ENCODE measurements at places on chromosomes 5 and 9. TPM values are rescaled to one million over a fixed set of nuclear protein-coding genes. Genes with fewer than 3 reads are reported as not detected.

- no peak overlapping the region for H3K27ac ChIP-seq
- H3K4me1 ChIP-seq, result peaks cover 7% of the 10 kb centered on the region
- H3K4me3 ChIP-seq, result no peak overlapping the region
- H3K36me3 ChIP-seq, result no peaks in the 10 kb centered on the region
- peaks cover 3% of the 10 kb centered on the region for H3K27me3 ChIP-seq
- no peak for DNase-seq
Observed at GRCh38 chr5:41978676-41979075, 53.6 kb downstream of the FBXO4 start.

IFNA2 gene
- total RNA-seq, result not detected

SIT1 gene
- total RNA-seq, result 92.1 TPM

GRCh38 chr9:119986205-119986604 is 593.8 kb downstream of the CDK5RAP2 start:
- H3K27me3 ChIP-seq, result no peaks in the 10 kb centered on the region
- H3K4me1 ChIP-seq, result no peaks in the 10 kb centered on the region
- H3K27ac ChIP-seq, result no peak overlapping the region
- no peaks in the 10 kb centered on the region for H3K36me3 ChIP-seq
- no peak for DNase-seq

DNA sequence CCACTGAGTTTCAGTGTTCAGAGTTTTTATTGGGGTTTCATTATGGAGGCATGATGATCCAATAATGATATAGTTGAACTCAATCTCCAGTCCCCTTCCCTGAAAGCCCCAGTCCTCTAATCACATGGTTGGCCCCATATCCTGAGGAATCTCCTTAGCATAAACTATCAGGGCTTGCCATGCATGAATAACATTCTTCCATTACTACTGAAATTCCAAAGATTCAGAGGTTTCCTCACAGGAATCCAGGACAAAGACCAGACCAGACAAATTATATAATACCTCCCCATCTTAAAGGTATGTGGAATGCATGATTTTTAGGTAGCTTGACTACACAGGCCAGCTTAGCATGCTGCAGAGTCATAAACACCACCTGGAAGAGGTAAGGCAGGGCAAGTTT is 15.5 kb upstream of the LRRTM2 start:
- DNase-seq, result no peak
- H3K27ac ChIP-seq, result no peak overlapping the region
- H3K4me1 ChIP-seq, result no peaks in the 10 kb centered on the region
- no peaks in the 10 kb centered on the region for H3K27me3 ChIP-seq
- peaks cover 51% of the 10 kb centered on the region for H3K36me3 ChIP-seq
